ENCODE measurements at places on chromosomes 5 and 9. TPM values are rescaled to one million over a fixed set of nuclear protein-coding genes. Genes with fewer than 3 reads are reported as not detected.

GRCh38 chr9:21294364-21294774, 10.7 kb downstream of the IFNA5 start:
- no peak for DNase-seq

DNA sequence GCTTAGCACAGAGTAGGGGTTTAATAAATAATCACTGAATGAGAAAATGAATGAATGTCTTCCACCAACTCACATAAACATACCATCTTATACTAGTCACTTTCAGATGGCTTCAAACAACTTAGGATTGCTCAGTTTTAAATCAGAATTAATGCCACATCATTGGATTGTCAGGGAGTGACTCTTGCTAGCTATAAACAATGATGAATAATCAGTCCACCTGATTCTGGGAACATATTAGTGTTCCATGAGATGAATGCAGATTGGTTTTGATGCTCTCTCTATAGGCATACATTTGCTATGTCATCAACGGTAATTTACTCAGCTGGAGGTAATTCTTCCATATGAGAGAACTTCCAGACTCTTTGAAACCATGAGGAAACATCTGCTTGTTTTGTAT, 97.4 kb downstream of the CDH9 start:
- no peak for DNase-seq

DNA sequence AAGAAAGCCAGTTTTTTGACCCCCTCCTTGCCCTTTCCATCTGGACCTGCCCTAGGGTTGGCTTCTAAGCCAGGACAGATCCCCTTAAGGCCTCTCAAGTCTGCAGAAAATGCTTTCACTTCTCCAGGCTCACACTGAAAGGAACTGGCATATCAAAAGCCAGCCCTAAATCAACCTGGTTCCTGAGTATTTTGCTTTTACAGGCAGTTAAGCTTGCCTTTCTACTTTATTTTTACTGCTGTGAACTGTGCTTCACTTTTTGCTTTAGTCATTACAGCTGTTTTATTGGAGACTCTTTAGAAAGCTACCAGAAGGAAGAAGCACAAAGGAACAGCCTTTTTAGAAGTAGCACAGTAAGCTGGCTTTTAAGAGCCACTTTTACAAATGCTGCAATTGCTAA, 5.0 kb downstream of the TARS1 start:
- DNase-seq, result no peak

- DNase-seq, result no peak
These were observed 65.0 kb downstream of the ROR2 start for GRCh38 chr9:91884696-91885687.

Gene OBP2B
- not detected for polyA plus RNA-seq

GRCh38 chr5:6748142-6748541, 34.9 kb downstream of the TENT4A start:
- no peak for DNase-seq

- no peak for DNase-seq
These were observed 532.9 kb upstream of the NUDT12 start for GRCh38 chr5:104095527-104095926.

DNA sequence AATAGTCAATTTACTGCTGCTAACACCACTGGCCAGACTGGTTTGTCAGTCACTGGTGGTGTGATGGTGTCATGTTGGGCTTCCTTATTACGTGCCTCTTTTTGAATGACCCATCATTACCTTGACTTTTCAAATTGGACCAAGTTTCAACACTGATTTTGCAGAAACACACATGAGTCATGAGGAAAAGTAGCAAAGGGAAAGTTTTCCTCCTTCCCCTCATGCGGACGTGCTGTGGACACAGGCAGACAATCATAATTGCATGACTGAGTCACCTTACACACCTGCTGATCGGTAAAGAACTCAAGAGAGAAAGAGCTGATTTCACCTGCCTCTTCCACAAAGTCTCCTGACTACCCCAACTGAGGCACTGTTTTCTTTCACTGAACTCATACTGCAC, 324.5 kb downstream of the ARRDC3 start:
- DNase-seq, result no peak

DNA sequence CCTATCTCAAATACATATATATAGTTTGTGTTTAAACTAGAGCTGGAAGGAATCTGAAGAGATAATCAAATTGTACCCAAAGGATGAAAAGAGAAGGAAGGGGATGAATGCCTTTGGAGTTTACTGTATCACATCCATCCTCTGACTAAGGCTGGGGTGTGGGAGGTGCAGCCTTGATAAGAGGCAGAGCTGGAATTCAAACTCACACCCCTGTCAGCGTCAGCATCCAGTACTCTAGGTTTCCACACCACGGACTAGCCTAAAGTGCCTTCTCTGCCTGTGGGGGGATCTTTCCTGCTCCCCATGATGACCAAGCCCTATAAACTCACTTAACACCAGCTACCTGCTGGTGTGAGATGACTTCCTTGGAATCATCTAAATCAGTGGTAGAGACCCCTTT, 48.1 kb downstream of the EPB41L4B start:
- DNase-seq, result no peak

GRCh38 chr5:8700222-8700621, 831.3 kb downstream of the MTRR start:
- DNase-seq, result no peak

DNA sequence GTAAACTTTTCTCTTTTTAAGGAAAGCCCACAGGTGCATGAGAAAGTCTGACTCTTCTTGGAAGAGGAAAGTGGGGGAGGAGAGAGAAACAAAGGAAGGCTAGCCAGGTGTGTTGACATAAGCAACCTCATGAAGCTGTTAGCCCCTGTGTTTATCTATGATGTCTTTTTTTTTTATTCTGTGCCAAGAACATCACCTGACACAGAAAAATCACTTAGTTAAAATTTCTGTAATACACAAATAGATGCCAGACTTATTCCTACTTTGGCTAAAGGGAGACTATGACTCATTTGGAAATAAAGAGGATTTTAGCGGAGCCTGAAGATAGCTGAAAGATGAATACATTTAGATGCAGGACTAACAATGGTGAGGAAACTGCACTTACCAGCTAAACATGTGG, 58.3 kb downstream of the BAAT start:
- no peak for DNase-seq

Gene SLC34A1
- polyA plus RNA-seq, result not detected

Gene CNTLN
- 9.3 TPM for polyA plus RNA-seq

Gene ROR2
- polyA plus RNA-seq, result 12.8 TPM

DNA sequence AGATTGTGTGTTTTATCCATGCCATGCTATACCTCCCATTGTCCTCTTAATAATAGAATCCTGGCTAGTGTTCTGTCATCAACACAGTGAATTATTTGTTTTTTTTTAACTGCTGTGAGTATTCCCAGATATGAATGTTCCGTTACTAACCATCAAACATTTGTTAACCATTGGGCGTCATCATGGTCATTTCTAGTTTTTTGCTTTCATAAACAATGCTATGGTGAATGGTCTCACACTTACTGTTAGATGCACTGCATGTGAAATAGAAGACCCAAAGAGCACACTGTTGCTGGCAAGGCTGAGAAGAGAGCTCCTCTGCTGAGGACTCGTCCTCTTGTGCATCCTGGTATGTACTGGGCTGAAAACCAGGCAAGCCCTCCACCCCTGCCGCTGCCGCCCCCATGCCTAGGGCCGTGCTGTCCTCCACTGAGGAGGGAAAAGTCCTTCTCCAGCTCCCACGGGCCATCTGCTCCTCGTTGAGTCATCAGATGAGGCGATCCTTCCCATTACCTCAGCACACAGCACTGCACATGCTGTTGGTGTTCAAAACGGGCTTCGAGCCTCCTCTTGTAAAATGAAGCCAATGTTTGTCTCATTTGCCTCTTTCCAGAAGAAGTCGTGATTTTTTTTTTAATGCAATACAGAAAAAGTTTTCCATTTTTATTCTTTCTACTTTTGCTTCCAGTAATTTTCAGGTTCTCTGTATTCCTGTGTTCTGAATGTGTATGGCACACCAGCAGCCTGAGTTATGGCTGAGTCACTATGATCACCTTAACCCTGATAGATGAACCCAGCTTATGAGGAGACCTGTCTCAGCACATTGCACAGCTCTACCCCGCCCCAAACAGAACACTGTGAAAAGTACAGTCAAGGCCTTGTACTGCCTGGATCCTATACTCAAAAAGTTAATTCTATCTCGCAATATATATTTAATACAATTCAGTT, 219.0 kb downstream of the AOPEP start:
- peak; percentile 62 for DNase-seq

DNA sequence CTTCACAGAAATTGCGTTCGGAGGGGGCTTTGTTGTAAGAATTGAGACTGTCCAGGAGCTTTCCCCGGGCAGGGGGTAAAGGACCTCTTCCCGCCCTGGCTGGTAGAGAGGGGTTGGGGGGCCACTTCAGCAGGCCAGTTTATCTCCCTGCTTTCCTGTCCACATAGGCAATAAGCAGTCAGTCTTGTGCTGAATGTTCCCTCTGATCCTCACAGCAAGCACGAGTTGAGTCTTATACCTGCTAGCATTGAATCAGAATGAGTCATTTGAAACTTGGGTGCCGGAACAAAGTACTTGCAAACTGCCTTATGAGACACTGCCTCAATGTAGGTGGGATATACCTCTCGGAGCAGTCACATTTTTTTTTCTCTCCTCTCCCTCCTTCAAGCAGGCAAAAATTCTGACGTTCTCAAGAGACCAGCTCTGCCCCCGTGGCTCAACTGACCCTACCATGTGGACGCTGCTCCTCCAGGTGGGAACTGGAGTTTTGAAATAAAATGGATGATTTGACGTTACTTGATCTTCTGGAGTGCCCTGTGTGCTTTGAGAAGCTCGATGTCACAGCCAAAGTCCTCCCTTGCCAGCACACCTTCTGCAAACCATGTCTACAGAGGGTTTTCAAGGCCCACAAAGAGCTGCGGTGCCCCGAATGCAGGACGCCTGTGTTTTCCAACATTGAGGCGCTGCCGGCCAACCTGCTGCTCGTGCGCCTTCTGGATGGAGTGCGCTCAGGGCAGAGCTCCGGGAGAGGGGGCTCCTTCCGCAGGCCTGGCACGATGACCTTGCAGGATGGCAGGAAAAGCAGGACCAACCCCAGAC, 1.3 kb downstream of the SH3RF2 start:
- no peak for DNase-seq

Gene MAMDC2
- polyA plus RNA-seq, result 9.0 TPM

DNA sequence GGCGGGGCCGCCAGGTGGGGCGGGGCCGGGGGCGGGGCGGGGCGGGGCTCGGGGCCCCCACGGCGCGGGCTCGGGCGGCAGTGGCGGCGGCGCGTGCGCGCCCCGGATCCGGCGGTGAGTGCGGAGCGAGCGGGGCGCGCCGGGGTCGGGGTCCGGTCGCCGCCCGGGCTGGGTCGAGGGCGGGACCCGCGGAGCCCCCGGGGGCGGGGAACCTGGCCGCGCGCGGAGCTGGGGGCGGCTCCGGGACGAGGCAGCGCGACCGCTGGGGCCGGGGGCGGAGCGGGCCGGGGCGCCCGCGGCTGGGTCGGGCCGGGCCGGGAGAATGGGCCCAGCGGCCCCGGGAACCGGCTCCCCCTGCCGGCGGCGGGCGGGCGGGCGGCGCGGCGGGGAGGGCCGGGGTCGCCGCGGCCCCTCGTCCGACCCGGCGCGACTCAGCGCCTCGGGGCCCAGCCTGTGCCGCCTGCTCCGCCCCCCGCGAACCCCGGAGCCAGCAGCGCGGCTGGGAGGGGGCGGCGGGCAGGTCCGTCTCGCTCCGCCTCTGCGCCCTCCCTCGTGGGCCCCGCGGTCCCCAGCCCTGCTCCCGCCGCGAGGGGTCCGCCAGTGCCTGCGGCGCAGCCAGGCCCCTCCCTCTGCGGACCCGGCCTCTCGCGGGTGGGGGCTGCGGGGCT, 3.1 kb downstream of the EGFL7 start:
- DNase-seq, result no peak

- no peak for DNase-seq
These were observed 22.7 kb downstream of the COL27A1 start for GRCh38 chr9:114178076-114178475.

Gene SKP1
- 432 TPM for polyA plus RNA-seq

- peak; percentile 90 for DNase-seq
These were observed at the start of gene SYNPO for GRCh38 chr5:150640311-150641005. SYNPO (plus strand) TSS chr5:150640660; CDS start chr5:150648276, 7,616 bp downstream.

- no peak for DNase-seq
These were observed 1646.1 kb upstream of the CDH6 start for GRCh38 chr5:29547236-29547865.

DNA sequence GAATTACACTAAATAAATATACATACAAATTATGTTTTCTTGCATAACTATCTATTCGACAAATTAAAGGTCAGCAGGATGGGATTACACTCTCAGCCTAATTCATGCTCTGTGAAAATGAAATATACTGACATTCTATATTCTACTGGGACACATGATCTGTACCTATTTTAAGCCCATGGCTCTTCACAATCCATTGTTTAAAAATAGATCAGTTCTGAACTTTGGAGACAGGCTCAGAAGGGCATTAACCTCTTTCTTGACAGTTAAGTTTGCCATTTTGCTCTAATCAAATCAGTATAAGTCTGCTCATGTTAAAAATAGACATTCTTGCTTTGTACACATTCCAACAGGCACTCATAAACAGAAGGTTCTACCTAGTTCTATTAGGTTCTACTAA, 361.2 kb downstream of the HCN1 start:
- peak; percentile 5 for DNase-seq

Gene THBS4
- 131 TPM for polyA plus RNA-seq

GRCh38 chr5:32975656-32976375, 264.7 kb downstream of the NPR3 start:
- DNase-seq, result no peak

- no peak for DNase-seq
These were observed 1279.1 kb upstream of the WWC1 start for GRCh38 chr5:167012123-167013034.

Gene KIF12
- 0.24 TPM for polyA plus RNA-seq

Gene HNRNPAB
- polyA plus RNA-seq, result 93.6 TPM

Gene CXCL14
- polyA plus RNA-seq, result 26.2 TPM

Gene IL12B
- not detected for polyA plus RNA-seq

DNA sequence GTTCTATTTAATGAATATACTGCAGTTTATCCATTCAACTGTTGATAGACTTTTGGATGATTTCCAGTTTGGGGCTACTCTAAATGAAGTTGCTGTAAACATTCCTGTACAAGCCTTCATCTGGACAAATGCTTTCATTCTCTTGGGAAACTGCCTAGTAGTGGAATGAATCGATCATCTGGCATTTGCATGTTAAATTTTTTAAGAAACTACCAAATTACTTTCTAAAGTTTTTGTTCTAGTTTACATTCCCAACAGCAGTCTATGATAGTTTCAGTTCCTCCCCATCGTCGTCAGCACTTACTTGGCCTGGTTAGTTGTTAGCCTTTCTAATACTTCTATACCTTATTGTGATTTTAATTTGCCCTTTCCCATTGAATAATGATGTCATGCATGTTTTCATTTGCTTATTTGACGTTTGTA, 306.3 kb downstream of the FER start:
- DNase-seq, result peak; percentile 30

GRCh38 chr5:132102101-132102701, 28.6 kb downstream of the CSF2 start:
- DNase-seq, result no peak

Gene ANKRD34B
- polyA plus RNA-seq, result 0.20 TPM

Gene SLC6A19
- 0.15 TPM for polyA plus RNA-seq

DNA sequence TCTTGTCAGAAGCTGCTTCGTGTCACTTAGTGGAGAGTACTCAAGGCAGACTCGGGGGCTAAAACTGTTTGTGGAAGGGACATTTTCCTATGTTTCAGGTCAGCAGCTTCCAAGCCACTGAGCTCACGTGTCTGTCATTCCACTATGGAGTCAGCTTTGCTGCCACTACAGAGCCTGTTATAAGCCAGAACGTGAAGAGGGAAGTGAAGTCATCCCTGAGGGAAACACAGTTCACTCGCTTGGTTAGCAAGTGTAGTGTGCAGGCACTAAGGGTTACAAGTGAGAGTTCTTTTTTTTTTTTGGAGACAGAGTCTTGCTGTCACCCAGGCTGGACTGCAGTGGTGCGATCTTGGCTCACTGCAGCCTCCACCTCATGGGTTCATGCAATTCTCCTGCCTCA, 24.5 kb upstream of the LTC4S start:
- DNase-seq, result no peak

All from muscle of back (tissue), 13 donors.